Activated CD4-positive, CD25-positive, alpha-beta regulatory T cell treated with anti-CD3 and anti-CD28 coated beads, Interleukin-2, amount 50 U/mL, for 72 hours (primary cell): ENCODE measurements at places on chromosomes 1 and 21.

GRCh38 chr1:41486053-41486370, 1.5 kb upstream of the EDN2 start:
- no peak for DNase-seq

DNA sequence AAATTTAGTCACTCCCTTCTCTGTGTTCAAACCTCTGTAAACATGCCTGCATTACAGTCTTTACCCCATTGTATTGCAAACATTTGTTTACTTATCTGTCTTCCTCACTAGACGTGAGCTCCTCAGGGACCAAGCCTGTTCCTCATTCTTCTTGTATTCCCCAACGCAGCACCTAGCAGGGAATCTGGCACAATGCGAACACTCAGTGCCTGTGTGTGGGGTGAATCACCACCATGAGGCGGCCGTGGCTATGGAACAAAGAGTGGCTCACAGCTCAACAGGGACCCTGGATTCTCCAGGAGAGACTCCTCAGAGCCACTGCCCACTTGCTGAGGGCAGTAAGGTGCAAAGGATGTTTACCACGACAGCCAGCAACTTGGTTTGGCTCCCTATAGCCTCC, 95.9 kb downstream of the DDX20 start:
- no peak for DNase-seq

DNA sequence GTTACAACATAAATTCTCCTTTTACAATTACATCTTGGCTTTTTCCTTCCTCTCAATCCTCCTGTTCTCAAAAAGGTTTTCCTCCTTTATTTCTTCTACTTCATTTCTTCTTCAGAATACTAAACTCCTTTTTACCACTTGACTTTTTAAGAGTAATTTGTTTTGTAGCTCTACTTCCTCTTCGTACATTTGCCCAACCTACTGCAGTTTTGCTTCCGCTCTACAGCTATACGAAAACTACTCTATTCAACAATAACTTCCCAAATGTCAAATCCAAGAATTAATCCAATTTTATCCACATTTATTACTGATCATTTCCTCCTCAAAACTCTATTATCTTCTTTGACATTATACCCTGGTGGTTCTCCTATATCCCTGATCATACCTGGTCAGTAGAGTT, 3.4 kb downstream of the GDAP2 start:
- no peak for DNase-seq

- DNase-seq: no peak
Observed at GRCh38 chr1:15261155-15262002, 14.4 kb downstream of the FHAD1 start.

GRCh38 chr1:21284206-21285054, 5.8 kb downstream of the ECE1 start:
- no peak for DNase-seq

DNA sequence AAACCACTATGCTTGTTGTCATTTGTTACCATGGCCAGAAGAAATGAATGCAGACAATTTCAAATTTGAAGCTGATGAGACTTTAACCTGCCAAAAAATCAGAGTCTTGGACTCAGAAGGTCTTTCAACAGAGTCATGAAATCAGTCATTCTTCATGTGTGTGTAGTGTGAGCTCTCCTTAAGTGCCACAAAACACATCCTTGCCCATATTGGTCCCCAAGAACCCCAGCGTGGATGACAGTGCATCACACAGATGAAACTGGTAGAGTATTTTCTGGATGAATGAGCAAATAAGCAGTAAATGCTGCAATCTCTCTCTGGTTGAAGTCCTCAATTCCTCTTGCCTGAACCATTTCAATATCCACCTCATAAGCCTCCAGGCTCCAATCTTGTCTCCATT, 28.7 kb upstream of the ETS2 start:
- DNase-seq: no peak

GRCh38 chr1:72954943-72955342, 672.6 kb upstream of the NEGR1 start:
- DNase-seq: no peak

- DNase-seq: no peak
Observed at GRCh38 chr1:53110370-53111072, 31.9 kb downstream of the SLC1A7 start.

DNA sequence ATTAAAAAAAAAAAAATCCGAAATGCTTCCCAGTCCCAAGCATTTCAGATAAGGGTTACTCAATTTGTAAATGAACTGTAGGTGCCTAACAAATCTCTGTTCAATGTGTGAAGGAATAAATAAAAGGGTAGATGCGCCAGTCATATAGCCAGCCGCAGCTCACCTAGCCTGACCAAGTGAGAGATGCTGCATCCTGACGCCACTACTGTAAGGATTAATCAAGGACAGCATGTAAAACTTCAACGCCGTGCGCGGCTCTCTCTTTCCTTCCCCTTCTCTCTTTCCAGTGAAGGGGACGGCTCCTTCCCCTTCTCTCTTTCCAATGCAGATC, 441 bp downstream of the PPT1 start:
- DNase-seq: no peak

- no peak for DNase-seq
Observed at GRCh38 chr1:69433073-69433472, 134.6 kb upstream of the LRRC7 start.

GRCh38 chr1:181326348-181326747, 157.0 kb upstream of the CACNA1E start:
- no peak for DNase-seq

DNA sequence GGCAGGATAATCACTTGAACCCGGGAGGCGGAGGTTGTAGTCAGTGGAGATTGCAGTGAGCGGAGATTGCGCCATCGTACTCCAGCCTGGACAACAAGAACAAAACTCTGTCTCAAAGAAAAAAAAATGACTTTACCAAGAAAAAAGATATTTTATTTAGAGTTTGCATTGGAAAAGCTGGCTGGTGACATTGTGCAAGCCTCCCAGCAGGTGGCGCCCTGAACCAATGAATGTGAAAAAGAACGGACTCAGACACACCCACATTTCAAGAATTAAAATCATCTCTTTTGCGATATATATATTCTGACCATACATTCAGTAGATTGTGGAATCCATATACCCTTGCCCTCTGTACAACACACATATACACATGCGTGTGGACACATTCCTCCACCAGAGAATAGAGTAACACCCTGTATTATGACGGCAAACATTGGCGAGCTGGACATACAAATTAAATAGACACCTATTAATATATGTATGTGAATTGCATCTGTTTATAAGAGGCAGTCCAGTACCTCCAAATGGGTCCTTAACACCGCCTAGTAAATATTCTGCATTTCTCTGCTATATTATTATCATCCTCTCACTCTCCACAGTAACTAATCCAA, 39.0 kb upstream of the CADM3 start:
- peak; percentile 77 for DNase-seq

- no peak for DNase-seq
Observed at GRCh38 chr21:39714331-39714730, 30.7 kb upstream of the IGSF5 start.

- DNase-seq: no peak
Observed at GRCh38 chr1:67213948-67214347, 47.7 kb downstream of the IL23R start.

DNA sequence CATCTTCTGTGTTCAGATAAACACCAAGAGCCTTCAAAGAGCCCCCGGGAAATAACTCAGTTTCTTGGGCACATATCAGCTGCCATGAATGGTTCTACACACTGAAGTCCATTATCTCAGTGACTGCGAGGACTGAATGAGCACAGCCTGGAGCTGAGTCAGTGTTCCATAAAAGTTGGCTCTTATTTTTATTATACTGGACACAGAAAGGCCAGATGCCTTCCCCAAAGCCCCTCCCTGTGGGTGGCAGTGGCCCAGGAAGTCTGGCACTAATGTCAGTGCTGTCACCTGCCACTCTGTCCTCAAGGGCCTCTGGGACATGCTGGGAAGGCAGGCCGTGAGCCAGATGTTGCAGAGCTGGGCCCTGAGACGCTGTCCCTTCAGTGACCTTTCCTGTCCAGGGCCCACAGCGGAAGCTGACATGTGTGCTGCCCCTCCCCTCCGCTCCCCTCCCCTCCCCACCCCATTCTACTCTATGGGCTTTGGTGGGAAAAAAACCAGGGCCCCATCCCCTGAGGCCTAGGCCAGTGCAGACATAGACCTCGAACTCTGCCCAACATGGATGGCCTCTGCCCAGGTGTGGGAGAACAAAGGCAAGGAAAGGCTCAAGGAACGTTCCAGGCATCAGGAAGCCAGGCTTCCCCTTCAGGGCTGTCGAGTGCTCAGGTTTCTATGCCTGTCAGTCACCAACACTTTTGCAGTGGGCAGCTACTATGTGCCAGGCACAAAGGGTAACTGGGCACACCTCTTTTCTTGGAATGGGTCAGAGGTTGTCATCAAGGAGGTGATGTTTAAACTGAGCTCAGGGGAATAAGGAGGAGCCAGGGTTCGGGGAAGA, 22.4 kb upstream of the NPPB start:
- no peak for DNase-seq

- no peak for DNase-seq
Observed at GRCh38 chr1:226135059-226135651, 51.4 kb downstream of the ACBD3 start.
